ENCODE measurements at places on chromosomes 2 and 18.
A peak's percentile ranks its signal among the peaks of the same experiment; 100 is the strongest.

- peak; percentile 42 for DNase-seq
These were observed 83.2 kb upstream of the DTNB start for GRCh38 chr2:25756536-25756935.

DNA sequence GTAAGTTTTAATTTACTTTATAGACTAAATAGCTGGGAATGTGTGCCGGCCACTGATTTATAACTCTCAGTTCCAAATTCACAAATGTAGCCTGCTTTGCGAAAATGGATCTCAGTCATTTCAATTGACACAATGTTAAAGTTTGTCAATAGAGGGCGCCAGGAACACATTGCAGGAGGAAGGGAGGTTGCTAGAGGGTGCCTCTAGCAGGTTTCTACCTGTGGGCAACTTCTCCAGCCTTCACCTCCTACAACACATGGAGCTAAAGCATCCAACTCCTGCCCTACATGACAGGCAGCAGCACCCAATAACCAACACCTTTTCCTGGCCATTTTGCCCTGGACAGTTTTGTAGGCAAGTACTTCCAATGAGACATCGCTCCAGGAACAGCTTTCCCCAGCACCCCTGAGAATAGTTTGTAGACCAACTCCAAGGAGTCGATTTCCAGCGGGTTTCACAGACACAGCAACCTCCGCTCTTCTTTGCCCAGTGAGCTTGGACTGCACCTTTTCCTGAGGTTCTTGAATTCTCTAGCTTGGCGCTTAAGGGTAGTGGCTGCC, 784.8 kb upstream of the CDH2 start:
- DNase-seq, result peak; percentile 5

GRCh38 chr2:159635006-159635789, 18.9 kb upstream of the BAZ2B start:
- no peak for DNase-seq

- no peak for DNase-seq
These were observed 20.0 kb upstream of the NABP1 start for GRCh38 chr2:191657977-191658376.

DNA sequence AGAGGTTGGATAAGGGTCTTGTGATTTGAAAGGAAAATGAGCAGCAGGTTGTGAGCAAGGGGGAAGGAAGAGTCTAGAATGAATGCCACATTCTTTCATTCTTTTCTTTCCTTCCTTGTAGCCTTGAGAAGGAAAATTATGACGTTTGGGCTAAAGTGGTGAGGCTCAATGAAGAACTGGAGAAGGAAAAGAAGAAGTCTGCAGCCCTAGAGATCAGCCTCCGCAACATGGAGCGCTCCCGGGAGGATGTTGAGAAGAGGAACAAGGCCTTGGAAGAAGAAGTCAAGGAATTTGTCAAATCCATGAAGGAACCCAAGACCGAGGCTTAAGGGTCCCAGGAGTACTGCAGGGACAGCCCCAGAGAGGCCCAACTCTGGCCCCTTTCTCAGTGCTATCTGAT, 45.3 kb downstream of the BMP10 start:
- no peak for DNase-seq
